ENCODE measurements at places on chromosomes 5 and 9.

DNA sequence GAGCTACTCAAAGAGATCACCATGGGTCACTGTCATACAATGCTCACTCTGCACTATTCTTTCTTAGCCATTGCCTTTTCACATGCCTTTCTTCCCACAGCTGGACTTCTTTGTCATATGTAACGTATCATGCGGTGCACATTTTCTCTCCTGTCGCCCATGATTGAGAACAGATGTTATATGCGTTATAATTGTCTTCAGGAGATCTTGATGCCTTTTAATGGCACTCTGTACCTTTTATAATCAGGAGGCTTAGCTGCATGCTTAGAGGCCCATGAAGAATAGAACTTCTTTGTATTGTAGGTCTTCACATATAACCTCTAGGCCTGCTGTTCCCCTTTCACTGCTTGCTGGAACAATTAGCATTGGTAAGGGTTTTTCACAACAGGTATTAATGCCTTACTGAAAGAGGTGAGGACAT lies 436.1 kb downstream of the CDH10 start:
- no peak for DNase-seq

- DNase-seq = no peak
Measured at GRCh38 chr5:178690208-178690607, 40.3 kb downstream of the ZNF354A start.

GRCh38 chr9:123942542-123942941 lies 12.6 kb upstream of the DENND1A start:
- DNase-seq = no peak

GRCh38 chr9:137482094-137482781 lies 23.1 kb upstream of the NSMF start:
- DNase-seq = no peak

- DNase-seq = no peak
Measured at GRCh38 chr5:122882831-122883230, 37.4 kb downstream of the SNX24 start.

GRCh38 chr5:37900692-37901091 lies 60.9 kb upstream of the GDNF start:
- peak; percentile 10 for DNase-seq

DNA sequence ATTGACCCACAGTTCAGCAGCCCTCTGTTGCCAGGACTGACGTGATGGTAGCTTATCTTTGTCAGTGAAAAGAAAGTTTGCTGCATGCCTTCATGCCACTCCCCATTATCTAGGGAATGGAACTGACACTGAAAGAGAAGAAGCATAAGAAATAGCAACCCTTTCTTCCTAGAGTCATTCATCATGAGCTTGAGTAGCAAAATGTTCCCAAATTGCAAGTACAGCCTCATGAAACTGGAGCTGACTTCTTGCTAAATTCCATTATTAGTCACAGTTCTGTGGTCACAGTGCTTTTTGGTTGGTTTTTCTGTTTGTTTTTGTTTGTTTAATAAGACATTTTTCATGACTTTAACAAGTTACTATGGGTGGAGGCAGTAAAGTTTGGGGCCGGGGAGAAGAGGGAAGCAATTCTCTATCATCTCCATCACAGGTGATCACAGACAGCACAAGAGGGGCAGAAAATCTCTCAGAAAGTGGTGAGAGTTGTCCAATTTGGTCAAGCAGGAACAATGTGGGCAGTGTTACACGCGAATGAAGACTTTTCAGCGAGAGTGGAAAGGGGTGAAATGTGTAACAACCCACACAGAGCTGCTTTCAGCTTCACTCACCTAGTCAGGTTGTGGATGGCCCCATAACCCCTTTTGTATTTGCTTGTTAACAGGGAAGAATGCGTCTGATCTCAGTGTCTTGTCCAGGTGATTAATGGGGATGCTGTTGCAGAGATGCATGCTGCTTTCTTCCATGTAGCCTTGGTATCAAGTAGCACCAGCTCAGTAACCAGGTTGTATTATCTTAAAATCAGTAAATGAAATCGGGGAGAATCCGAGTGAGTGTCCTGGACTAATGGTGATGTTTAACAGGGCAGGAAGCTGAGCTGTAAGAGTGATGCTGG lies 440.4 kb downstream of the DMRT2 start:
- no peak for DNase-seq

GRCh38 chr9:83596899-83597504 lies 25.9 kb upstream of the IDNK start:
- no peak for DNase-seq

- DNase-seq = no peak
Measured at GRCh38 chr5:175317872-175318271, 126.1 kb downstream of the DRD1 start.

DNA sequence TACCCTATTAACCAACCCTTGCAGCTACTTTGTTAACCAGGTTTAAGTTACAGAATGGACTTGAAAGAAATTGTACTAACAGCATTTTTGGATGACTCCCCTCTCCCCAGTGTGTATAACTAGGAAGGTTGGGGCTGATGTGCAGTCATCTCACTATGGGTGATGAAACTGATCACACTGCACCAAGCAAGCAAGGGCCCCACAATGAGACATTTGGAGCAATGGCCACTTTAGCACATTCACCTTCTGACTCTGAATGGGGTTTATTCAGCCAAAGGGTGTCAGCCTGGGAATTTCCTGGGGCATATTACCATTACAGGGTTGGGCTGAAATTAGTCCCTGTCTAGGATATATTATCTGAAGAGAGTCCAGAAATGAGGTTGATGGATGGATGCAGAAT lies 18.7 kb upstream of the CYFIP2 start:
- no peak for DNase-seq

DNA sequence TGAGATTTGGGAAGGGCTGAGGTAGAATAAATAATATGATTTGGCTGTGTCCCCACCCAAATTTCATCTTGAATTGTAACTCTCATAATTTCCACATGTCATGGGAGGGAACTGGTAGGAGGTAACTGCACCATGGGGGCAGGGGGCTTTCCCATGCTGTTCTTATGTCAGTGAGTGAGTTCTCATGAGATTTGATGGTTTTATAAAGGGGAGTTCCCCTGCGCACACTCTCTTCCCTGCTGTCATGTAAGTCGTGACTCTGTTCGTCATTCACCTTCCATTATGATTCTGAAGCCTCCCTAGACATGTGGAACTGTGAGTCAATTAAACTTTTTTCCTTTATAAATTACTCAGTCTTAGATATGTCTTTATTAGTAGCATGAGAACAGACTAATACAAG lies 115.5 kb upstream of the STARD4 start:
- DNase-seq = no peak

GRCh38 chr5:168529374-168530234 lies 499 bp downstream of the FBLL1 start:
- no peak for DNase-seq

DNA sequence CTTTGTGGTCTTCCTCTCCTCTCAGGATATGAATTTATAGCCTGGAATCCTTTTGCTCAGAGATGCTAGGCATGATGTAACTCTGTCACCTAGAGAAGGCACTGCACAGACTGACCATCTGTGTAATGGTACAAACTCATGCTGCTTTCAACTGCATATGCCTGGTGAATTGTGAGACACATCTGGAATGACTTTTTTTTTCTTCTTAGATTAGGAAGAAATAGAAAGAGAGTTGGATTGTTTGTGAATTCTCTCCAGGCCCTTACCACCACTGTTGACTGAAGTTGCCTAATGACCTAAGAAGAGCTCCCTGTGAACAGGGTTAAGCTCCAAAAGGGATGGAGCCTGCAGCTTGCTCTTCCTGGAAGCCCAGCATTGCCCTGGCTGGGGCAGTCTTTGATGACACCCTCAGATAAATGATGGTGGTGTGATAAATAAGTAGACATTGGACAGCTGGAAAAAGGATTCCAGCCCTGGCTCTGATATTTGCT lies 47.8 kb upstream of the TRIM32 start:
- DNase-seq = no peak

GRCh38 chr5:107593009-107593408 lies 77.7 kb downstream of the EFNA5 start:
- no peak for DNase-seq

- DNase-seq = no peak
Measured at GRCh38 chr9:36725777-36726356, 153.2 kb downstream of the MELK start.

DNA sequence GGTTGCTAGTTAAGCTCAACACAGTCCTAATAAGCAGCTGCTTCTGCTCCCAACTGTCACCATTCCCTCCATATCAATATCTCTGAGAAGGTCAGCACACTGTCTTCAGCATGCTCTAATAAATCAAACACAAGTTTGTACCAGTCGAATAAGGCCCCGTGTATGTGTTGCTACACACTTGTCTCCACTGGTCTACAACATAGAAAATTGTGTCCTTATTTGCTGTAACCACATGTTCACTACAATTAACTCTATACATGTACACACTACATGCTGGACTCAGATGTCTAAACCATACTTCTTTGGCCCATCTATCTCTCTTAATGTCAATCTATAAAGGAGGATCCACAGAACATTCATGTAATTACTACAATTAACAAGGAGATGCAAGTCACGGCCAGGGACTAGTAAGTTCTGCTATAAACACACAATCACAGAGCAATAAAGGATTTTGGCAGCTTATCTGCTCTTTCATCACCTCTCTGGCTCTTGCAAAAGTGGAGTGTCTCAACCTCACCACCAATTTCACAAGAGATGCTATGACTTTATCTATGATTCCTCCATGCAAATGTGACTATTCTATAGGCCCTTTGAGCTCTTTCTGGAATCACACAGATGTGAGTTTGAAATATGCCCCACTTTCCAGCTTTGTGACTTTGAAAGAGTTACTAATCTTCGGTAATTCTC lies 143.9 kb downstream of the SEMA5A start:
- DNase-seq = no peak

- no peak for DNase-seq
Measured at GRCh38 chr9:126222363-126222834, 104.2 kb upstream of the MVB12B start.

DNA sequence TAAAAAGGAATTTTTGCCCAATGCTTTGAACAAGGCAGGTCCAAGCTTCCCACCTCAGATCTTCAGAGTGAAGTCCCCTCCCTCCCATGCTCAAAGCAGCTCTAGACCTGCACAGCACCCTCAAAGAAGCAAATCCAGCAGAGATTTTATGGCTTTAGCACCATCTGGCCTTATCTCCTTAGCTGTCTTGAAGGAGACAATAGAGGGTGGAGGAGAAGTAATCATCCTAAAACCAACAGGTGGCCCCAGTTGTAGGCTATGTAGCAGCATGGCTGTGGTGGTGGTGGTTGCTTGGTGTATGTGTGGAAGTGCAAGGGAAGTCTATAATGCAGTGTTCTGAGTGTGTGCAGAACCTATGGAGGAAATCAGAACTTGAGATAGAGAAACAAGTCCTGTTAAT lies 140.1 kb downstream of the GRIA1 start:
- DNase-seq = no peak

DNA sequence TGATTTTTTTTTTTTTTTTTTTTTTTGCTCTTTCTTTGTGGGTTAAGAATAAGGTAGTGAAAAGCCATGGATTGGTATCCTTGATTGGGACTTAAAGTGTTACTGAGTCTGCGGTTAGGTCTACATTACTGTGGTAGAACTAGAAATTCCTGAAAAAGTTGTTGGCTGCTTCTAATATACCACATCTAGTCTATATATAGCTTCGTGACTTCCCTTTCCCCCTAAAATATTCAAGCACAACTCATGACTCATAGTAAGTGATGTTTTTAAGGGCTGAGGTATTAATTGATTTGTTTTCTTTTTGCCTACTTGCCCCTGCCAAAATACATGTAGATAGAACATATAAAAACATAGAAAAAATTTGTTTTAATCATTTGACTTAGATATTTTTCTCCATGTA lies 247.6 kb downstream of the TMEM232 start:
- no peak for DNase-seq

DNA sequence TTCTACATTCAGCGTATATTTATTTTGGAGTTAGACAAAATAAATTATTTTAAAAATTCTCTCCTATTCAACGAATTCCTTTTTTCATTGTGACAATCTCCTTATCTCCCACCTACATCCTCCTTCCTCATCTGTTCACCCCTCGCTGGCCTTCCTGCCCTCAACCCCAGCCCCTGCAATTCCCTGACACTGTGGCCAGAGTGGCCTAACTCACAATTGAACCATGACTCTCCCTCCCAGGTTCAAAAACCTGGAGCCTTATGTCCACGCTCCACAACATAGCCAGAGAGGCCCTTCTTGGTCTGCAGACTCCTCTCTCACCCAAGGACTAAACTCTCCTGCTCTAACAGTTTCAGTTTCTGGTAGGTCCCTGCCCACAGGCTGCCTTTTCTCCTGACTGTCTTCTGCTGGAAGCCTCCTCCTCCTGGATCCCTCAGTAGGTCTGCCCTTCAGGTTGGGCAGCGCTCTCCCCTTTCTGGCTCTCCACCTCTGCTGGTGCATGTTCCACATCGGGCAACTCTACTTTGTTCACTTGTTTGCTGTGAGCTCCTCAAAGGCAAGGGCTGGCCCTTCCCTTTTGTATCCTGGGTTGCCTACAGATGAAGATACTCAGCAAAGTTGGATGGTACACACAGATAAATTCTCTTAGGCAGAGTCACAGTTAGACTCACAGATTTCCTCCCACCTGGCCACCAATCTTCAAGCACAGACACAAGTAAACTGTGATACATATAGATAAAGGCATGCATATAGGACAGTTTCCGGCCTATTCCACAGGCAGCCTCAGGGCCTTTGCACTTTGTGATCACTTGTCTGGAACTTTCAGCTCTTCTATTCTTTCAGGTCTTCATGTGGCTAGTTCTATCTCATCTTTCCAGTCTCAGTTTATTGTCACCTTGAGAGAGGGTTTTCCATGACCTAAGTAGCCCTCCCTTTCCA lies 19.8 kb upstream of the MYORG start:
- no peak for DNase-seq

DNA sequence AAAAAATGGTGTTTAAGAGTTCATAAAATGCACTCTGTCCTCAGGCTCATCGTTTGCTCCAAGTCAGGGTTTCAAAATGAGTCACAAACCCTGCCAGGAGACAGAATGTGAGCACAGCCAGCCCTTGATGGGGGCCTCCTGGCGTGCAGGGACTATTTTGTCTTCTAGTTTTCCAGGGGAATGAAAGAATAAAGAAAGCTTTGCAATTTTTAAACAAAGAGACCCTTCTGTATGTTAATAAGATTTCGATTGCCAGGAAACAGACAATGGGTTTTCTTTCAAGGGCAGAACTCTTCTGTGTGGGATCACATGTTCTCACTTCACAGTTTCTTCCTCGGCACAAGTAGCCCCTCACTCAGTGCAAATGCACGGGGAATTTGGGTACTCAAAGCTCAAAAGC lies 121.4 kb upstream of the C6 start:
- no peak for DNase-seq

DNA sequence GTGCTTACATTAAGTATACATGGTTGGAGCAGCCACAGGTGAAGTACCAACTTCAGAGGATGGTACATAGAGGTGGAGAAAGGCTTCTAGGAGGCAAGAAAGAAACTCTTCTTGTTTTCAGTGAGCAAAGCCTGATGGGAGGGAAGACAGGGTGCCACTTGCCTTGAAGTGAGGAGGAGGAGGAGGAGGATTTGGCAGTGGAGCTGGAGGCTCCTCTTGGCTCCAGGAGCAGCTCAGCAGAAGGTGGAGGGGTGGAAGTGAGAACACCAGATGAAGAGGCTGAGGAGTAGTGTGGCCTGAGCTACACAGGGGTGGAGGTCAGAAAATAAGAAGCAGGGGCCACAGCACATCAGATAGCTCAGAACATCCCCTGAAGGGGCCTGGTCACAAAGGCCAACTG lies 91.1 kb upstream of the SHISAL2B start:
- DNase-seq = no peak
